ENCODE measurements at places on chromosomes 2 and 18. TPM values are rescaled to one million over a fixed set of nuclear protein-coding genes. Genes with fewer than 3 reads are reported as not detected.

Gene CRYGD
- total RNA-seq: not detected

Gene LIMS4
- total RNA-seq: 3.7 TPM

Gene TRIM43
- total RNA-seq: not detected

Gene AP1S3
- 0.35 TPM for total RNA-seq

Gene KCNG2
- not detected for total RNA-seq

Gene ZSWIM2
- not detected for total RNA-seq

Gene PUS10
- 5.2 TPM for total RNA-seq

Gene SAG
- not detected for total RNA-seq

Gene NYAP2
- total RNA-seq: not detected

Gene GATA6
- 56.3 TPM for total RNA-seq

Measured in Right ventricle myocardium inferior (tissue), 1 donor.